ENCODE measurements at places on chromosomes 2 and 18.

GRCh38 chr2:122480501-122481243, 725.2 kb downstream of the TSN start:
- DNase-seq, result no peak

- no peak for DNase-seq
Observed at GRCh38 chr18:26546170-26546874, 2.0 kb downstream of the KCTD1 start.

DNA sequence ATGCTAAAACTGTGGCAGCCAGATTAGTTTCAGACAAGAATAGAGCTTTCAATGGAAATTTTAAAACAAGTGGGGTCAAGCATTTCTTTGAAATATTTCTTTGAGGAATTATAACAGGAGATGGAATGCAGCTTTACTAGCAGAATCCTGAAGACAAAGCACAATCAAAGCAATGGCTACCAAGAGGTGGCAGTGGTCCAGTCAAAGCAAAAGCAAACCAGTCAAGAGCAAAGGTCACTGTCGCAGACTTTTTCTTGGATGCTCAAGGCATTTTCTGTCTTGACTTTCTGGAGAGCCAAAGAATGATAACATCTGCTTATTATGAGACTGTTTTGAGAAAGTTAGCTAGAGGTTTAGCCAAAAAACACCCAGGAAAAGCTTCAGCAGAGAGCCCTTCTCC, 351.2 kb upstream of the DLGAP1 start:
- DNase-seq, result no peak

GRCh38 chr18:12162786-12163185, 69.1 kb downstream of the ANKRD62 start:
- DNase-seq, result no peak

DNA sequence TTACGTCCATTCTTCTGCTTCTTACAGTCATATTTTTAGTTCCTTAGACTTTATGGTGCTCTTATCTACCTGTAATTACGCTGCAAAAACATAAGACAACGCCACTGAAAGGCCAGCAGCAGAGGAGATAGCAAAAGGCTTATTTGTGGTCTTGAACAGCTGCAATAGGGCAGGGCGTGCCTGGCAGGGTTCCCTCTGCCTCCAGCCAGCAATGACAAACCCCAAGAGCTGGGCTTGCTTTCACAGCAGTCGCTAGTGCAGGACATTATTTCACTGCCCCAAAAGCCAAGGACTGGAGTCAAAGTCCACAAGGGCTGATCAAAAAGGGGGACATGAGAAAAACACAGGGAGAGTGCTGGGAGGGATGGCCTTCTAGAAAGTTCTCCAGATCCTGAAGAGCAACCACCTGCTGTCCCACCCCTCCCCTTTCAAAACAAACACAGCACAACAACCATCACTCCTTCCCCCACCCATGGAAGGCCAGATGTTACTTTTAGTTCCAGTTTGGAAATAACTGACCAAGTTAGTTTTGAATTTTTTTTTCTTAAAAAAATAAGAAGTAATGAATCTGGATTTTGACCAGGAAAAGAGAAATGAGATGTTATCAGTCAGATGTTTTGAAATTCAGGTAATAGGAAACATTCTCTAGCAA, 127.8 kb downstream of the RBMS1 start:
- no peak for DNase-seq

GRCh38 chr2:146366276-146366675, 1478.6 kb upstream of the ACVR2A start:
- DNase-seq, result no peak

- DNase-seq, result no peak
Observed at GRCh38 chr2:31234683-31235503, 941 bp downstream of the EHD3 start.

- DNase-seq, result no peak
Observed at GRCh38 chr2:167555098-167555720, 666.9 kb downstream of the XIRP2 start.

- DNase-seq, result no peak
Observed at GRCh38 chr18:23451491-23451890, 1.6 kb upstream of the RIOK3 start.

DNA sequence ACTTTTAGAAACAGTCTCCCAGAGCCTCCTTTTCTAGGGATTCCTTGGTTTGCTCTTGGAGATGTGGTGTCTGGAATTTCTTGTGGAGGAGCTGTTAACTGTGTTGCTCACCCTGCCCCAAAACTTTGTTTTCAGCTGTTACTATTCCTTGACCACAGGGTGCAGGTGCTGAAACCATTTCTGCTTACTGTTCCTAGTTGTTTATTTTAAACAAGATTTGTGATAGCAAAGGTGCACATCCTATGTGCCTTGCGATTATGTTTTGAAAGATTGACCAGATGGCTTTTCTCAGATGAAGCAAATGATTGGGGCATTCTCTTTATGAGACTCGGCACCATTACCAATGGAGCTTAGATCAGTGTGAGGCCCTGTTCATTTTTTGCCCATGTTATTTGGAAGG, 111.2 kb downstream of the RAB3GAP1 start:
- DNase-seq, result no peak

- DNase-seq, result no peak
Observed at GRCh38 chr2:216633616-216634369, 573 bp downstream of the IGFBP2 start.

- no peak for DNase-seq
Observed at GRCh38 chr2:10935953-10936942, 24.5 kb downstream of the KCNF1 start.

- no peak for DNase-seq
Observed at GRCh38 chr2:159108181-159108893, 139.9 kb downstream of the TANC1 start.

- no peak for DNase-seq
Observed at GRCh38 chr2:135743860-135744259, 2.2 kb downstream of the UBXN4 start.

GRCh38 chr2:8699839-8700238, 18.0 kb downstream of the ID2 start:
- DNase-seq, result no peak

- peak; percentile 26 for DNase-seq
Observed at GRCh38 chr2:218658671-218659257, 659 bp downstream of the ZNF142 start.

DNA sequence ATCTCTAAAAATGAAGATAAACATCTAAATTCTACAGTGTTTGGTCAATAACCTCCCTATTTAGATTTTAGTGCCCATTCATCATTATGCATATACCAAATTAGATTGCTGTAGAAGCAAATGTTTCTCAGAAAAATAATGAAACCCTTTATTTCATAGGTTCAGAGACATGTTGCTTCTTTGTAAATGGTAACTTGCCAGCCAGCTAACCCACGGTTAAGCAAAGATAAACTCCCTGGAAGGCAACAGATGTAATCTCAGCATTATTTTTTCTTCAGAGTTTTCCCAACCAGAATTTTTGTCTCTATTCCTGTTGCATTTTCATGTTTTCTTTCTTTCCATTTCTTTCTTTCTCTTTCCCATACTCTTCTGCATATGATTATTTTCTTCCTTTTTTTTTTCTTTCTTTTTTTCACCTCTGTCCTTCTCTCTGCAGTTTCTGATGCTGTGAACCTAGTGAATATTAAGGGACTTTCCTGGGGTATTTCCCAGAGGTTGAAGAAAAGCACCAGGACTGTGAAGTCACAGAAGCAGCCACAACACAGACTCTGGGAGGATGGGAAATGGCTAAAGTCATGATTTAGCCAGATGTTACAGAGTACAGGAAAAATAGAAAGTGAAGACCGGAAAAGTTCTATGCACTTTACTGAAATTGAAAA, 50.0 kb upstream of the DSG1 start:
- no peak for DNase-seq

GRCh38 chr18:65227970-65228369, 522.8 kb upstream of the CDH7 start:
- DNase-seq, result no peak

- DNase-seq, result no peak
Observed at GRCh38 chr18:22210311-22210754, 40.9 kb downstream of the GATA6 start.

GRCh38 chr2:79831961-79832360, 319.1 kb downstream of the CTNNA2 start:
- DNase-seq, result no peak

DNA sequence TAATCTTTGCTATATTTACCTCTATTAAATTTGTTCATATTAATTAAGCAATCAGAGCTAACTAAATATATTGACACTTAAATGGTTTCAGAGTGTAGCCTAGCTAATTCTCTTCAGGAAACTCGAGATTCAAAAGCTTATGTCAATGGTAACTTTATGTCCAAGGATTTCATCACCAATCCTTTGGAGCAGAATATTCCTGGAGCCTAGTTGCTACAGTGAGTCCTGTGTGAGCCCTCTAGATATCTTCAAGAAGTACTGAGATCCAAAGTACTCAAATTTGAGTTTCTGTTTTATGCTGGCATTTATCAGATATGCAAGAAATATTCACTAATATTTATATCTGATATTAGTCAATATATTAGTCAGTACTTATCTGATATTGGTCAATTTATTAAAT, 31.3 kb downstream of the DTNA start:
- no peak for DNase-seq

DNA sequence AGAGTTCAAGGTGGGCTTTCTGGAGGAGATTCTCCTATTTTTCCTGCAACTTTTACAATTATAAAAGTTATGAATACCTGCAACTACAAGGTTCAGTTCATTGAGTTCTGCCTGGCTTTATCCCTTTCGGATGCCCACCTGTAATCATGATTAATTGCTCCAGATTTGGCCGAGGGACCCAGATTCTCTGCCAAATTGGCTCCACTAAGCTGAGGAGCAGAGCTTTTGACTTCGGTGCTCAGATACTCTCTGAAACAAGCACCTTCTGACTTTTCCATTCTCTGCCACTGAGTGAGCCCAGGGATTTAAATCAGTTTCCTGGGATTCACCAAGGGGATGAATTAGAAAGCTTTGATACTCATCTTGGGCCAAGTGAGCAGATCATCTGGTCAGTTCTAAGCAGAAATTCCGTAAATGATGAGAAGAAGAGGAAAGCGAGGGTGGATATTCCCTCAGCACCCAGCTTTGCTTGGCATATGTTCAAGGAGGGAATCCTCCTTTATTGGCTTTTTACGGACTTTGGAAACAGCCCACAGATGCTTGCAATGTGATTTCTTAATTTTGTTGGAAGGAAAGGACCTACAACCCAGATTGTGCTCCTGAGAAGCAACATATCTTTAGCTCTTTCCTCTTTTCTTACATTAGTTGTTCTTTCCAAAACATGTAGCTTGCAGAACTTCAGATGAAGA, 179.2 kb downstream of the SETBP1 start:
- no peak for DNase-seq

GRCh38 chr2:232882085-232882484, 12.0 kb downstream of the SNORC start:
- no peak for DNase-seq

GRCh38 chr2:173296235-173296634, 58.4 kb upstream of the CDCA7 start:
- DNase-seq, result no peak

DNA sequence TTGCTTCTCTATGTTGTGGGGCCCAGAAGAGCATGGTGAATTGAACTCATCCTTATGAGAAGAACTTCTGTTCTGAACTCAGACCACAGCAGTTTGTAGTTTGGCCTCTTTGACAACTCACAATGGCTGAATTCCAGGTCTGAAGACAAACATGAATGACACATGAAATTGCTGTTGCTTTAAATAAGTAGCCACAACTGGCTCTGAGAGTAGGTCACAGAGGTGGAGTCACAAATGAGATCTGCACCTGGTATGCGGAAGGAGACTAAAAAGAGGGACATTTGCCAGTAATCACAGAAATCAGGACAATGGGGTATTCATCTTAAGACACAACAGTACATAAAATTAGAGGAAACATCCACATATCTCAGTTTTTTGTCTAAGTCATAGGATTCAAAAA, 290.3 kb upstream of the MMADHC start:
- DNase-seq, result no peak

GRCh38 chr2:98511981-98512380, 67.3 kb downstream of the INPP4A start:
- DNase-seq, result no peak

DNA sequence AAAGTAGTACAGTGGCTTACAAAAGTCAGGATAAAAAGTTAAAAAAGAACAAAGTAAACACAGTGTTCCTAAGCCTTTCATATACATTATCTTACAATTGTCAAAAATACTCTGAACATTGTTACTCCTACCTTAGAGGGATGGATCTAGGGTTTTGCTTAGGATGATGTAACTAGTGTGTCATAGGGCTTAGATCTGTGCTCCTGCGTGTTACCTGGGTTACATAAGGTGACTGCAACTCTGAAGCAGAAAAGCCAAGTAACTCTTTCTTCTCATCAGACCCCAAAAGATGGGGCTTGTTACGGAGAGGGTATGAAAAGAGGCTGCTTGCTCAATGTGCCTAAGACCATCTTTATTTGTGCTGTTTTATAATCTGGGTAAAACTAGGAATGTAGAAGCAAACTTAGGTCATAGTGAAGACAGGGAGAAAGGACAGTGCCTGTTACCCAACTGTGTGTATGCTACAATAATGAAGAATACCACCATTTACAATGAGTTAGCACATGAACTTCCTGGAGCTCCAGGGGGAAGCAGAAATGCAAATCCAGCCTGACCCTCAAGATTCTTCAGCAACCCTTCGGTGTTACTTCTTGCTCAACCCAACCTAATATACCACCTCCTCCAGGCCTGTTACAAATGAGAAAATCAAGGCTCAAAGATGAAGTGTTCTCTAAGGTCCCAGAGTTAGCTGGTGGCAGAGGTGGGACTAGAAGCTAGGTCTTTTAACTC, 42.0 kb upstream of the STK17B start:
- DNase-seq, result no peak

DNA sequence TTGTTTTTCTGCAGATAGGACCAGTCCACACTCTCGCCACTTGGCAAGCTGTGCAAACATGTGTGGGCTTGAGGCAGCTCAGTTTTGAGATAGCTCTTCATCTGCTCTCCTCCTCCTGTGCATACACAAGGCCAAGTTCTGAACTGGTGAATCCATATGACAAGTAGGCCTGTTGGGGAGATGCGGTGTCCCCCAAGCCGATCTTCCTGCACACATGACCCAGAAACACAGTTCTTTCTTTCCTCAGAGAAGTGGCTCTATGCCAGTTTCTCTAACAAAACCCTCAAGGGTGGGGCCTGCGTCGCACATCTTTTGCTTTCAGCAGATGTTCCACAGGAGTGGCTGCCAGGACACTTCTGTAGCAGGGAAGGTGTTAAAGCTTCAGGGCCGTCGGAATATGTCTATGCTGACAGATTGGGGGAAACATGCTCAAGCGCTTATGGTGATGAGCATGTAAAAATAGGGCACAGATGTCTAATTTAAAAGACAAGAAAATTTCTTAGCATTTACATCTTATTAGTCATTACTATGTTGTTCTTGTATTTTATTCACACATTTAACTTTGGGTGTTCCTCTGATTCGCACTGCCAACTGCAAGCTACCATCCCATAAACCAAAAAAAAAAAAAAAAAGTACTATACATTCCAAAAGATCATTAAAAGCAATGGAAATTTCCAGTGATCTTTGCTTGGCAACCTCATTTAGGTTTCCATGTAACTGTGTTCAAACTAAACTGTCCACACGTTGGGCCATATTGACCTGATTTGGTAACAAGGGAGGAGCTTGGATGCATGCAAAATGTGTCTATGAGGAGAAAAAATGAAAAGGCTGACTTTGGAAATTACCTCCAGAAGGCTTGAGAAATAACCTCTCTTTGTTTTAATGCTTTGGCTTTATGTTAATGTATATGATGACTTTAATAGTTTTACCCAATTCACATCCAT, 1055.5 kb upstream of the KLHL29 start:
- no peak for DNase-seq

Data from CD4-positive, alpha-beta T cell (primary cell).